ENCODE measurements at places on chromosomes 6 and 20.
A peak's percentile ranks its signal among the peaks of the same experiment; 100 is the strongest.

- peak; percentile 66 for DNase-seq
Observed at GRCh38 chr6:110944681-110945151, 13.8 kb upstream of the GTF3C6 start.

- peak; percentile 82 for DNase-seq
Observed at GRCh38 chr6:142566628-142567396, 265.0 kb downstream of the ADGRG6 start.

GRCh38 chr6:157652601-157653363 lies 170.3 kb upstream of the SNX9 start:
- DNase-seq: no peak

GRCh38 chr20:32479697-32480171 lies 105.4 kb downstream of the NOL4L start:
- DNase-seq: no peak

GRCh38 chr6:85419046-85419759 lies 30.7 kb upstream of the NT5E start:
- DNase-seq: no peak

DNA sequence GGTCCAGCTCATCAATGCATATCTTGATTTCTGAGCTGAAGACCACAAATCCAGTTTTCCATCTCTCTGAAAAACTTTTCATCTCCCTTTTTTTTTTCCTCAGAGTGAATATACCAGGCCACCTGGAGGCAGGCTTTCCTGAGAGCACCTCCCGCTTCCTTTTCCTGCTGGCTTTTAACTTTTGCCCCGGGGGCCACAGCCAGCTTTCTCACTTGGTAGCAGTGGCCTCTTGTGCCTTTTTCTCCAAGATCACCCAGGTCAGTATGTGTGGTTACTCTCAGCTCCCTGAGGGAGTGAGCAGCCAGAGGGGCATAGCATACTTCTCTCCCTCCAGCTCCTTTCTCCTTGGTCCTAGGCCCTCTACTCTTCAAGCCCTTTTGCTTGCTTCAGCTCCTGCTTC lies at the start of gene BTN1A1:
Gene BTN1A1, plus strand, starts transcription at position 202 of the 400 bp plus-strand sequence. CDS start 984 bp downstream, outside the sequence.
- DNase-seq: no peak

DNA sequence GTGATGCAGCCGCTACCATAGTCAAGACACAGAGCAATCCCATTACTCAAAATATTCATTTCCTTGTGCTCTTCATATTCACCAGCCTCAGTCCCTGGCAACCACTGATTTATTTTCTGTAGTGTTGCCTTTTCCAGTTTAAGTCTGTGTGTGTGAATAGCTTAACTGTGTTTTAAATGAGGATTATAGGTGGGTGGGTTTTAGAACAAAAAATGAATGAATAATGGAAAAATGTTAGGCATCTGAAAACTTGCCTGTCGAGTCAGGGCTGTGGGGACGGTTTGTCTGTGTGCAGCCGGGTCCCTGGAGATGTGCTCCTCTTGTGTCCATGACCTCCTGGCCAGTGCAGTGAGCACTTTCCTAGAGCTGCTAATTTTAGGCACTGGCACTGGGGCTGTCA lies 27.1 kb downstream of the BANF2 start:
- no peak for DNase-seq

GRCh38 chr6:32196682-32197616 lies 4.5 kb upstream of the GPSM3 start:
- DNase-seq: no peak

DNA sequence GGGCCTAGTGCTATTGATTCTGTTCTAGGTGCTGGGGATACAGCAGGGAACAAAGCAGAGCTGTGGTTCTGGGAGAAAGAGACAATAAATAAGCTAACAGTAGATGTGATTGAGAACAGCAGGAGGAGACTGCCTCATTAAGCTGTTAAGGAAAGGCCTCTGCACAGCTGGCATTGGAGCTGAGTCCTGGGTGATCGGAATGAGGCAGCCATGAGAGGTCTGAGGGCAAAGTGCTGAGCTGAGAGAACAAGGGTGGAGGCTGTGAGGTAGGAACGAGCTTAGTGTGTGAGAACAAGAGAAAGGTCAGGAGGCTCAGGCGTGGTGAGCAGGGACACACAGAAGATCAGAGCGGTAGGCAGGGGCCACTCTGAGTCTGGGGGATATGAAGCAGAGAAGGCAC lies 18.3 kb downstream of the DDX27 start:
- no peak for DNase-seq

GRCh38 chr6:80203283-80203682 lies 96.8 kb downstream of the BCKDHB start:
- no peak for DNase-seq

- no peak for DNase-seq
Observed at GRCh38 chr20:20447196-20447595, 79.3 kb downstream of the INSM1 start.

GRCh38 chr20:43969028-43969447 lies 54.4 kb downstream of the TOX2 start:
- DNase-seq: no peak

DNA sequence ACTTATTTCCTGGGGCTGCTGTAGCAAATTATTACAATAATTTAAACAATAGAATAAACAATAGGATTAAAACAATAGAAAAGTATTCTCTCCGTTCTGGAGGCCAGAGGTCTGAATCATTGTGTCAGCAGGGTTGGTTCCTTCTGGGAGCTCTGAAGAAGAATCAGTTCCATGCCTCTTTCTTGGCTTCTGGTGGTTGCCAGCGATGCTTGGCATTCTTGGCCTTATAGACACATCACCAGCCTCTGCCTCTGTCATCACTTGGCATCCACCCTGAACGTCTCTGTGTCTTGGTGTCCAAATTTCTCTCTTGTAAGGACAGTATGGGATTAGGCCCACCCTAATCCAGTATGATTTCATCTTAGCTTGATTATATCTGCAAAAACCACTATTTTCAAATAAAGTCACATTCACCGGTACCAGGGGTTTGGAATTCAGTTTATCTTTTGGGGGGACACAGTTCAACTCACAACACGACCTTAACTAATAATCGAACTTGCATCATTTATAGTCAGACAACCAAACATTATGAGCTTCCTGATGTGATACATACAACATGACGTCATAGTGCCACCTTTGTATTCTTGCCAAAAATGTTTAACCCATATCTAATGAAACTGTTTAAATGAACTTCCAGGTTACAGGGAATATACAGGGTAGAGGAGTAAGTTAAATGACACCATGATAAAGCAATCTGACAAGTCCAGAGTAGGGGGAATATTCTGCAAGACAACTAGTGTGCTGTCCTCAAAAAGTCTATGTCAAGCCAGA lies 84.7 kb upstream of the RNF24 start:
- DNase-seq: no peak

Measured in activated CD8-positive, alpha-beta memory T cell treated with anti-CD3 and anti-CD28 coated beads for 24 hours (primary cell).